NCI-H1417 treated with DMSO at 0.1 percent for 48 hours (cell line): ENCODE measurements at places on chromosomes 16 and 17.

- no peak for DNase-seq
Observed at GRCh38 chr17:39602533-39603303, 5.0 kb downstream of the NEUROD2 start.

DNA sequence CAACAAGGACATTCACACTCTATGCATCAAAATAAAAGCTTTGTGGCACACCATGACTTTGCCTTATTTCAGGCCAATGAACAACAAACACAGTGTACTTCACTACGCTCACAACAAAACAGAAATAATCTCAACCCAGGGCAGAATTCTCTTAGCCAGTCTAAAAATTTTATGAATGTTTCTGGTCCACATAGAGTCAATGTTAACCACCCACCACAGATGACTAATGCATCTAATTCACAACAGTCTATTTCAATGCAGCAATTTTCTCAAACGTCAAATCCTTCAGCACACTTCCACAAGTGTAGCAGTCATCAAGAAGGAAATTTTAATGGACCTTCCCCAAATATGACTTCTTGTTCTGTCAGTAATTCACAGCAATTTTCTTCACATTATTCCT lies 101.7 kb downstream of the CHD9 start:
- DNase-seq: no peak

DNA sequence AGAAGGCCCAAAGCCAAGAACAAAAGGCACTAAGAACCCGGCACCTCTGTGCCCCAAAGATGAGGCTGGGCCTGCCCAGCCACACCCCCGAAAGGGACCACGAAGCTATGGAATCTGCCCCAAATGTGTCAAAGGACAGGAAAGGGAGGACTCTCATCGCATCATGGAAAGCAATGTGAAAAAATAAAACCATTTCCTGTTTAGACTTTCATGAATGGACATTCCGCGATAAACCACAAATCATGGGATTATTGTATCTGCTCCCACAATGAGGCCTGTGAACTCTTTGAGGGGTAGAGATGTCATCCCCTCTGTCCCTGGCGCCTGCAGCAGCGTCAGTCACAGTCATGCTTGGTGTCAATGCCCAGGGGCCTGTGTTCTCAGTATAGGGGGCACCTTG lies 135.0 kb downstream of the COPRS start:
- no peak for DNase-seq

- DNase-seq: no peak
Observed at GRCh38 chr17:29505836-29506235, 61.0 kb downstream of the ABHD15 start.

DNA sequence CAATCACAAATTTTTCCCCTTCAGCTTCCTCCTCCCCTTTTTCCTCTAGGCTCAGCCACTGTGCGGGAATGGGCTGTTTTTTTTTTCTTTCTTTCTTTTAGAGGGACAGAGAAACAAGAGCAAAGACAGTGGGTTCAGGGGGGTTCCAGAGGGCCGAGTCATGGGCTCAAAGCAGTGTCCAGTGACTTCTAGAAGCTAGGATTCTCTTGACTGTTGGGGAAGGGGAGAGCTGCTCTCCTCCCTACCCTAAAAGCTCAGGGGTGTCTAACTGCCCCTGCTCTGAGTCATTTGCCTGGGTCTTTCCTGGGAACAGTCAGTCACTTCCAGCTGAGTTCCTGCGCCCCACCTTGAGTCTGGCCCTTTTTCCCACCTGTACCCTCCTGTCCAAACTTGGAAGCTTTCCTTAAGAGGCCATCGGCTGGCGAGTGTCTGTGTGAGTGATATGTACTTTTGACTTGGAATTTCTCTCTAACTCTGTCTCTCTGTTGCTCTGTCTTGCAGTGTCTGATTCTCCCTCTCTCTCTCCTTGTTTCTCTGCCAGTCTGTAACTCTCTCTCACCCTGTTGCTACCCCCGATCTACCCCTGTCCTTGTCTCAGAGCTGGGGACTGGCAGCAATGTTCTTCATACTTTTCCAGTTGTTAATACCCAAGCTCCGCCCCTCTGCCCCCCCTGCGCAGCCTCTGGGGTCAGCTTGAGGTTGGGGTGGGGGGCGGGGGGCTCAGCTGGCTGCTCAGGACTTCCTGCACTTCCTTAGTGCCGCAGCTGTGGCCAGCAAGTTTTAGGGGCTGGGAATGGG lies 2.4 kb downstream of the THRA start:
- no peak for DNase-seq

DNA sequence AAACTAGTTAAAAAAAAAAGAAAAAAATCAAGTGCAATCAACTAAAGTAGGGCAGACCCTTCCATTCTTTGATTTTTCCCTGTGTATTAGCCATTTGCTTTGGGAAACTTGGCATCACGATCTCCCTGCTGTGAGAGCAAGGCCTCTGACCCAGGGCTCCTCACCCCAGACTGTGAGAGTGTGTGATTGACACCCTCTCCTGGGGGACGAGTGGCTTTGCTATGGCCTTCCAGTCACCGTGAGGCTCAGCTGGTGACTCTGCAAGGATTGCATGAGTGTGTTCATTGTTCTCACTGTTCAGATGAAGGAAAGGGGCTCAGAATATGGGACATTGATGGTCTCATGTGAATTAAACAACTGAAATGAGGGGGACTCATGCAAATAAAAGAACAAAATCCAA lies 69.0 kb upstream of the BCAR1 start:
- DNase-seq: no peak

DNA sequence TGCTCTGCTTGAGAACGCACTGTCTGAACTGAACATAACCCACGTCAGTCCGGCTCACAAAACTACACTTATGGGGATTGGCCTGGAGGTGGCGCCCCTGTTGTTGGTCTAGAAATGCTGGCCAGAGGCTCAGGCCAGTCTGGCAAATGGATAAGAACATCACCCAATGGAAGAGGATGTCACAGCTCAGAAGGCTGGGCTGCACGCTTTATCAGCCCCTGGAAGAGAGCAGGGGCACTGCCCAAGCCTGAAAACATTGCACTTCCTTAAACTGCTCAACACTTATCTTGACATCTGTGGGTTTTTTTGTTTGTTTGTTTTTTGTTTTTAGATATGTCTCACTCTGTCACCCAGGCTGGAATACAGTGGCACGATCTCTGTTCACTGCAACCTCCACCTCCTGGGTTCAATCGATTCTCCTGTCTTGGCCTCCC lies 24.8 kb upstream of the BPTF start:
- no peak for DNase-seq

- DNase-seq: no peak
Observed at GRCh38 chr16:72877374-72878028, 170.4 kb downstream of the ZFHX3 start.

- no peak for DNase-seq
Observed at GRCh38 chr17:79951361-79952264, 84.1 kb downstream of the TBC1D16 start.

DNA sequence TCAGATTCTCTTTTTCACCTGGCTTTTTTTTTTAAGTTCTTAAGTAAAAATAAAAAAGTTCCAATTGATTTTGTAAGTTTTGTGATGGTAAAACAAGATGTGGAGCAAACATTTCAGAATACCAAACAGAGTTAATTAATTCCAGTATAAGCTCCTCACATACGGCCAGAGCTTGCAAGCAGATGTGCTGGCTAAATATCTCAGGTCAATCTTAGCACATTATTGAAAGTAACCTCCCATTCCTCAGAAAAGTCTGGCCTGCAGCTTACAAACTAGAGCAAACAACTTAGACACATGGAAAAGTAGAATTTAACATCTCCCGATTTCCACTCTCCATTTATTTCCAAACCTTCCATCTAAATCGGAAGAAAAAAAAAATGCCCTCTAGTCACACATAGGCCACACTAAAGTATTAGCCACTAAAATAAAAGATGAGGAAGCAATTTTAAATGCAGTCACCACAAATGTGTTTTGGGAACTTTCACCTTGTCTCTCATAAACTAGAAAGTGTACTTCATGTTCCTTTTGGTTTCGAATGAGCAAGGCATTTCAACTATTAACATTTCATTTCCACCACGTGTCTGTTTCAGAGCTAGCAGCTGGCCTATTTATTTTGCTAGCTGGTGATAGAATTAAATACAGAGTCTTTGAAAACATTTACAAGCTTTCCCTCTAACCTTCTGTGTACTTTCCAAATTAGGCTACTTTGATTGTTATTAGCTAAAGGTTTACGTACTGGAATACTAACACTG lies 143.3 kb downstream of the STX8 start:
- DNase-seq: no peak

- no peak for DNase-seq
Observed at GRCh38 chr17:49987681-49988441, 7.2 kb downstream of the DLX3 start.

GRCh38 chr16:13344001-13344400 lies 442.6 kb downstream of the SHISA9 start:
- DNase-seq: no peak

GRCh38 chr16:56989988-56990387 lies 631 bp downstream of the NLRC5 start:
- no peak for DNase-seq

- no peak for DNase-seq
Observed at GRCh38 chr17:74892013-74892841, 1.2 kb downstream of the FADS6 start.

GRCh38 chr16:60651346-60651745 lies 1384.9 kb downstream of the CDH8 start:
- no peak for DNase-seq

GRCh38 chr16:84648595-84649510 lies 542 bp downstream of the KLHL36 start:
- no peak for DNase-seq

DNA sequence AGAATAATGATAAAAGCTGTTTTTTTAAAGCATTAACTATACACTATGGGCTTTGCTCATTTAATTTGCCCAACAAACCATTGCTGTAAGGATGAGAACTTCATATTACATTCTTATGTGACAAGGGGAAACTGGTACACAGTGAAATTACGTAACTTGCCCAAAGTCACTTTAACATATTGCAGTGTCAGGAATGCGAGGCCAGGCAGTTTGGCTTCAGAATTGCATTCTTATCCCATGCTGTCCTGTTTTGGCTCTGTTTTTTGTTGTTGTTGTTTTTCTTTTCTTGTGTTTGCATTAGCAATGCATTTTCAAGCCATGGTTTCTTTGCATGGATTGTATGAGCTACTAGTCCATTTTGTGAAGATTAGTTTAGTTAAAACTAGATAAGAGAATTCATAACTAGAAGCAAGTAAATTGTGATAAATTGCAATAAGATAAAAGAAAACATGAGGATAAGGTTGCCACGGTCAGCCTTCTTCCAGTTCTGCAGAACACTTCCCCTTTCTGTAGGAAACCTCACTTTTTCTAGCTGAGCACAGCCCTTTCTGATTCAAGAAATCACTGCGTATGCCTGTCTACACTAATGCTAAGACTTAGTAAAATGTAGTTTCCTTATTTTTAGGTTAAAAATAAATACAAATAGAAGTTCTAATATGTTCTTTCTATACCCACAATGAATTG lies 221.3 kb upstream of the KCNJ16 start:
- no peak for DNase-seq

DNA sequence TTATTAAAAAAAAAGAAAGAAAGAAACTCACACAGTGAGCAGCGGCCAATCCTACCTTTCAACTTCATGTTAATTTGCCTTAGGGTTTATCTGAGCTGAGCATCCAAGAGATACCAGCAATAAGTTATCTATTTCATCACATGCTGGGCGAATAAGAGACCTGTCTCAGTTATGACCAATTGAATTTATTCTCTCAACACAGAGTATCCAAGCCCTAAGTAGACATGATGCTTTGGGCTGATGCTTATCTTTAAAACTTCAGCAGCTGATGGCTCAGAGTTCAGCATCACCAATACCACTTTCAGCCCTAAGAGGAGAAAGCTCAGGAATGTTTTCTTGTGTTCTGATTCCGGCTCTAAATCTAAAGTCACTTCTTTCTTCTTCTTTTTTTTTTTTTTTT lies 489.0 kb upstream of the ZFHX3 start:
- DNase-seq: no peak

DNA sequence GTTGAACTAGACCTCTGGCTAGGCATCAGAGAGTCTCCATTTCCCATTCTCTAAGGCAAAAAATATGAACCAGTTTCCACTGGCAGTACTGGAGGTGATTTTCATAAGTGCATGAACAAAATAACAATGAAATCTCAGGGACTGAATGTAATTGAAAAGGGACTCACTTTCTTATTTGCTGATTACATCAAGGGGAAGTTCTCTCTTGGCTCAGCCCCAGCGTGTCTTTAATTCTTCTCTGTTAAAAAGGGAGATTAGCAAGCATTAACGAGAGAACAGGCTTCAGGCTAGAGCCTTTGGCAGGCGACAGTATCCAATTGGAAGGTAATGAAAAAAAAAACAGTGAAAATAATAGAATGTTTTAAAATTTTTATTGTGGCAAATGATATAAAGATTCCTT lies 34.0 kb upstream of the ADAMTS18 start:
- no peak for DNase-seq

GRCh38 chr17:69088643-69089200 lies 28.0 kb upstream of the ABCA9 start:
- no peak for DNase-seq

GRCh38 chr16:80298676-80299075 lies 242.1 kb upstream of the DYNLRB2 start:
- no peak for DNase-seq

GRCh38 chr17:53796642-53797041 lies 26.1 kb upstream of the KIF2B start:
- no peak for DNase-seq

- DNase-seq: no peak
Observed at GRCh38 chr17:1413281-1413791, 13.3 kb upstream of the YWHAE start.

- no peak for DNase-seq
Observed at GRCh38 chr16:19745286-19746010, 27.4 kb downstream of the IQCK start.

DNA sequence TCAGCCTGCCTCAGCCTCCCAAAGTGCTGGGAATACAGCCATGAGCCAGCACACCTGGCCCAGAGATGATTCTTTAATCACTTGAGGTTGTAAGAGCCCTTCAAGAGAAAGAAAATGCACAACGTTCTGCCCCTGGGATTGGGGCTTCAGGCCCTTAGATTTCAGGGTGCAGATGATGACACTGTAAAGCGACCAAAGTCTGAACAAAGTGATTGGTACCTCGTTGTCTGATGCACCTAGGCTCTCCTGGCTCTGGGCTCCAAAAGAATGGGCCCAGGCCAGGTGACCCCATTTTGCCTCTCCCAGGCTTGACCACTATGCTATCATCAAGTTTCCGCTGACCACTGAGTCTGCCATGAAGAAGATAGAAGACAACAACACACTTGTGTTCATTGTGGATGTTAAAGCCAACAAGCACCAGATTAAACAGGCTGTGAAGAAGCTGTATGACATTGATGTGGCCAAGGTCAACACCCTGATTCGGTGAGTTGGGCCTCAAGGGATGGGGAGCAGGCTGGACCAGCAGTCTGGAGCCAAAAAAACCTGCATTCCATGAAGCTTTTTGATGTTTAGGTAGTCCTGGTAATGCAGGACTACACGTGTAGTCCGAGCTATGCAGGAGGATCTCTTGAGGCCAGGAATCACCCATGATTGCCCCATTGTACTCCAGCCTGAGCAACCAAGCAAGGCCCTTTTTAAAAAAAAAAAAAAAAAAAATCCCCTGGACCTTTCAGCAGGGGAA lies 2.8 kb downstream of the RPL23A start:
- no peak for DNase-seq
